HCT116 (cell line): ENCODE measurements at places on chromosomes 2 and 18. TPM values are rescaled to one million over a fixed set of nuclear protein-coding genes. Genes with fewer than 3 reads are reported as not detected.

RTN4 gene
- 221 TPM for total RNA-seq

- DNase-seq = no peak
Observed at GRCh38 chr2:47024046-47024445, 108.4 kb upstream of the MCFD2 start.

- no peak for DNase-seq
Observed at GRCh38 chr2:45182667-45183295, 173.5 kb upstream of the SIX2 start.

REL gene
- 10.2 TPM for total RNA-seq

OTX1 gene
- 13.1 TPM for total RNA-seq

POTEC gene
- total RNA-seq = not detected

GRCh38 chr2:34954758-34955157 is 1355.7 kb upstream of the FAM98A start:
- no peak for DNase-seq

DNA sequence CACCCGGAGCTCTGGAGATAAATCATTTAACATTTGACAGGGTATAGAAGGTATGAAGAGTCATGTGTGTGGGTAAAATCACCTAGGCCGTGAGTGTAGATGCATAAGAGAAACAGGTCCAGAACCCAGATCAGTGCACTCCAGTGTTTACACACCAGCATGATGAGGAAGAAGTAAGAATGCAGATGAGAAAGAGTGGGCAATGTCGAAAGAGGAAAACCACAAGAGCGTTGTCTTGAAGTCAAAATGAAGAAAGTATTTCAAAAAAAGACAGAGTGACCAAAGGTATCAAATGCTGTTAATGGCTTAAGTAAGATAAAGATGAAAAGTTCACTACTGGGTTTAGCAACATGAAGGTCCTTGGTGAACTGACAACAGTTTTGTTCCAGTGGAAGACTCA is 32.0 kb upstream of the PLB1 start:
- no peak for DNase-seq

DNA sequence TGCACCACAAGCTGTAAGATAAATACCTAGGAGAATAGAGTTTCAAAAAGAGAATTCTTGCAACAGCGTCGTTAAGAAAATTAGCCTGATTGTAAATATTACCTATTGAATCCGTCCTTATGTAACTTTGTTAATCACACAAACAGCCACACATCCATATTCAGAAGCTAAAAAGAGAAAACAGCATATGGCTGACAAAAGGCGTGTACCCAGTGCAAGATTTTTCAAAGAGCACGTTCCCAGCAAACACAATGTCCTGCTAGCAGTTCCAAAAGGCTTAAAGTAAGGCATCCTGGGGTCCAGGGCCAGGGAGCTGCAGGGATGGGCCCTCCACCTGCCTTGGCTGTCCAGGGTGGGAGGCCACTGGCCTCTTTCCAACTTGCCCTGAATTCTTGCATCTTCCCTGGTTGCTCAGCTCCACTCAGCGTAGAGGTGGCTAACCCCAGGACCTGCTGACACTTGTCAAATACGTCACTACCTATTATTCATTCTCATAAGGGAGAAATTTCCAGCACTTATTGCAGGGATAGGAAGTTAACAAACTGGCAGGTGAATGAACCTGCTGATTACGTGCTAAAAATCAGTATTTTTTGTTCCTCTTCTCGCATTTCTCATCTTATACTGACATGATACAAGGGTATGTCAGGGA is 102.1 kb upstream of the NEDD4L start:
- DNase-seq = no peak

DNA sequence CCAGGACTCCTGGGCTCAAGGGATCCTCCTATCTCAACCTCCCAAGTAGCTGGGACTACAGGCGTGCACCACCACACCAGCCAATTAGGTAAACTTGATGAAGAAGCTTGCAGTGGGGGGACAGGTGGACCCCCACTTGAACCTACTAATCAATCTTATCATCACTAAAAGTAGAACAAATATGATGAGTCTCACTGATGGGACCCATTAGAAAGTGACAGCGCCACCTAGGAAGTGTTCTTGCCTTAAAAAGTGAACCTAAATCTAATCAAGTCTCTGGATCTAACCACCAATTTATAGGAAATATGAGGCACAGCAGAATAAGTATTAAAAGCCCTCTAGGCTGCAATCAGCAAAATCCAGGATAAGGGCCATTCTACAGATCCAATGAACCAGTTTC is 79.2 kb downstream of the BIN1 start:
- DNase-seq = no peak

GRCh38 chr2:44388877-44389276 is 27.1 kb downstream of the CAMKMT start:
- DNase-seq = no peak

DNA sequence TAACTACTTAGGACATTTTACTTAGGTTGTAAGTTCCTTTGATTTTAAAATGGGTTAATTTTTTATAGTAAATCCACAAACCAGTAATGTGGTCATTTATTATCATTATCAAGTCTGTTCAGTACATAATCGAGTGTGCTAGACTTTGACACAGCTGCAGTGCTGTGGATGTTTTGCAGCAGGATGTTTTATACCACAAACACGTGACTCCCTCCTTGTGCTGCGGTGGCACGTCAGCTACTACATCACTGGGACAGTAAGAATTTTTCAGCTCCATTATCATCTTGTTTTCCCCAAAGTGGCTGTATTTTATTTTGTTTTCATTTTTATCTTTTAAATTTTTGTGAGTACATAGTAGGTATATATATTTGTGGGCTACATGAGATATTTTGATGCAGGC is 70.0 kb downstream of the ATP9B start:
- no peak for DNase-seq

ANKRD30BL gene
- not detected for total RNA-seq

GRCh38 chr2:214242797-214243196 is 168.1 kb upstream of the VWC2L start:
- DNase-seq = peak; percentile 12

GRCh38 chr2:9135822-9136558 is 70.6 kb upstream of the ASAP2 start:
- DNase-seq = no peak

UPP2 gene
- total RNA-seq = not detected

- no peak for DNase-seq
Observed at GRCh38 chr18:33161131-33161530, 279.4 kb downstream of the CCDC178 start.

- DNase-seq = no peak
Observed at GRCh38 chr2:170462433-170463205, 252.5 kb upstream of the SP5 start.

- no peak for DNase-seq
Observed at GRCh38 chr2:236997069-236997715, 88.5 kb upstream of the COPS8 start.

DNA sequence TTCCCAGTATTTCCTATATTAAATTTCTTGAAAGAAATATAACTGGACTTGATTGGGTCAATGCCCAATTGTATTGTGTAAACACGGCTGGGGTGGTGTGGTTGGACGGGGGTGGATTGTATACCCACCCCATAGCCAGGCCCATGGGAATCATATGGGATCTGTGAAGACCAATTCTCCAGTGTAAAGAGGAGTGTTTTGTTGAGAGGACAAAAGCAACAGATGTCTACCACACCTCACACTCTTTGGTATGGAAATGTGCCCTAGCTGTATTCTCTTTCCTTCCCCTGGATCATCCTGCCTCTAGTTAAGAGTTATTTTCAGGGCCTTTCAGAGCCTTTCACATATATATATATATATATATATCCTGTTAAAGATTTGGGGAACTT is 57.5 kb upstream of the TGIF1 start:
- DNase-seq = no peak

- no peak for DNase-seq
Observed at GRCh38 chr2:163389838-163390237, 346.0 kb downstream of the FIGN start.

- DNase-seq = no peak
Observed at GRCh38 chr18:63320975-63321265, 1.4 kb upstream of the BCL2 start.

DNA sequence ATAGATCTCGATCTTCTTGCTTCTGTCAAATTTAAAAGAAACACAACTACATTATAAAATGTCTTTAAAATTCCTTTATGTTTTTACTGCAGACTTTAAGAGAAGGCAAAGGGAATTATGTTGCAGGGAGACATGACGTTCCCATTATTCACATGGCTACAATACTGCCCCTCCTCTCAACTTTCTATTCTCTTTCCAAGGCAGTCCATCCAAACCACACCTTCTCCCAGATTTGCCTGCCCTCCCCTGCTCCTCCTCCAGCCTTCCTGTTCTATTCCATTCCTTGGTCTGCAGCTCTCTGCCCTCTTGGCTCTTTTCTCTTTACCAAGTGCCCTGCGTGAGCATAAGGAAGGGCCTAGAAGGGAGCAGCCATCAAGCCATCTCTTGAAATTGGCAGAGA is 61.3 kb downstream of the NABP1 start:
- no peak for DNase-seq

DNA sequence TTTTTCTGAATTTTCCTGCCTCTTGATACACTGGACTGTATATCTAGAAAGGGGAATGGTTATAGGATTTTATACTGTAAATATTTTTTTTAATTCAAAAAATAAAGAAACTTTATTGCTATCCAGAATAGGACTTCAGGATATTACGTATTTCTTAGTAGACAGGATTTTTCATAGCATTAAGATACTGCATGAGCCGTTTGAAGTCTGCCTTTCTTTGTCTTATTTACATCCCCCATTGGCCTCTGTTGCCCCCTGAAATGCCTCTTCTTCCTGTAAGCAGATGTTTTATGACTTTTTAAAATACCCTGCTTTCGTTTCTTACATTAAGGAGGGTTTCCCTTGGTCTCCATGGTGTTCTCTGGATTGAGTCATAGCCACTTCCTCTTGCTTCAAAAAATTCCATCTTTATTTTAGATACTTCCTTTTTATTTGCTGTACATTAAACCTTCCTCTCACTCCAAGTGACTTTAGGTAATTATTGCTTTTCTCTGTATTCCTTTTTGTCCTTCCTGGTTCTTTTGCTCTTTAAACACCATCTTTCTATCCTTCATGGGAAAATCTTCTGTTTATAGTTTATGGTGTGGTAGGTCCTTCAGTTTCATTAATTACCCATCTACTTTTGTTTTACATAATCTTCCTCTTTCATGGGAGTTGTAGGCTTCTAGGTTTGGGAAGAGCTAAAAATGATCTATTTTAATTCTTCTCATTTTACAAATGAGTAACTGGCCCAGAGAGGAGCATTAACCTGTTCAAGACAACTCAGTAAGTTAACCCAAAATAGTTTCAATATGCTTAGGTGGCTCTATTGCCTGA is 72.6 kb downstream of the ZNF532 start:
- DNase-seq = no peak
